Stimulated activated CD4-positive, alpha-beta T cell treated with anti-CD3 and anti-CD28 coated beads, Interleukin-12 subunit alpha, Interleukin-12 subunit beta, amount 100 ng/mL, for 4 hours (primary cell): ENCODE measurements at places on chromosomes 3 and 15.

DNA sequence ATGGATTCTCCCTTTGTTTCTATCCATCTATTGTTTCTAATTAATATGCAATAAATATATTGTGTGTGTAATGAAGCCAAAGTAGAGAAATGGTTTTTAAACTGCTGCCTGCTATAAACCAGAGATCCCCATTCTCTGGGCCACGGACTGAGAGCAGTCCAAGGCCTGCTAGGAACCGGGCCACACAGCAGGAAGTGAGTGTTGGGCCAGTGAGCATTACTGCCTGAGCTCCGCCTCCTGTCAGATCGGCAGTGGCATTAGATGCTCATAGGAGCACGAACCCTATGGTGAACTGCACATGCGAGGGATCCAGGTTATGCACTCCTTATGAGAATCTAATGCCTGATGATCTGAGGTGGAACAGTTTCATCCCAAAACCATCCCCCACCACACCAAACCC, 85.2 kb upstream of the POMGNT2 start:
- DNase-seq: no peak

- peak; percentile 69 for DNase-seq
Observed at GRCh38 chr3:18425641-18426257, 610 bp upstream of the SATB1 start.

- no peak for DNase-seq
Observed at GRCh38 chr3:127488141-127488672, 102.3 kb downstream of the TPRA1 start.

DNA sequence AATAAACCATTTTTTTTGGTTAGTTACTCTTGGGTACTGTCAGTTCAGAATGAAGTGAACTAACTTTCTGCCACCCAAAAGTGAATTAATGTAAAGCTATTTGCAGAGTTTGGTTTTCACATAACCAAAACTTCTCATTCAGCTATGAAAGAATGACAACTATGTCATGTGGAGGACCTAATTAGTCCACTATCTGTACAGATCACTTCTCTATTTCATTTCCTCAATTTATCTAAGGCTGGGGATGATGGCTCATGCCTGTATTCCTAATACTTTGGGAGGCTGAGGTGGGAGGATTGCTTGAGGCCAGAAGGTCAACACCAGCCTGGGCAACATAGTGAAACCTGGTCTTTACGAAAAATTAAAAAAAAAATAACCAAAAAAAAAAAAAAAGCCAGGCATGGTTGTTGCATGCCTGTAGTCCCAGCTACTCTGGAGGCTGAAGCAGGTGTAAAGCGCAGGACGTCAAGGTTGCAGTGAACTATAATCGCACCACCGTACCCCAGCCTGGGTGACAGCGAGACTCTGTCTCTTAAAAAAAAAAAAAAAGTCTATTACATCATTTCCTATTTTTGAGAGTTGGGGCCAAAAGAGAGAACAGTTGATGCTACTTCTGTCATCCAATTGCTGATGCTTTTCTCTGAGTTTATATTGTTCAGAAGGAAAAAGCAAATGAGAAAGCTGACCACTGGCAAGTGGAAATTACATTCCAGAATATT, 8.7 kb downstream of the HYPK start:
- no peak for DNase-seq

DNA sequence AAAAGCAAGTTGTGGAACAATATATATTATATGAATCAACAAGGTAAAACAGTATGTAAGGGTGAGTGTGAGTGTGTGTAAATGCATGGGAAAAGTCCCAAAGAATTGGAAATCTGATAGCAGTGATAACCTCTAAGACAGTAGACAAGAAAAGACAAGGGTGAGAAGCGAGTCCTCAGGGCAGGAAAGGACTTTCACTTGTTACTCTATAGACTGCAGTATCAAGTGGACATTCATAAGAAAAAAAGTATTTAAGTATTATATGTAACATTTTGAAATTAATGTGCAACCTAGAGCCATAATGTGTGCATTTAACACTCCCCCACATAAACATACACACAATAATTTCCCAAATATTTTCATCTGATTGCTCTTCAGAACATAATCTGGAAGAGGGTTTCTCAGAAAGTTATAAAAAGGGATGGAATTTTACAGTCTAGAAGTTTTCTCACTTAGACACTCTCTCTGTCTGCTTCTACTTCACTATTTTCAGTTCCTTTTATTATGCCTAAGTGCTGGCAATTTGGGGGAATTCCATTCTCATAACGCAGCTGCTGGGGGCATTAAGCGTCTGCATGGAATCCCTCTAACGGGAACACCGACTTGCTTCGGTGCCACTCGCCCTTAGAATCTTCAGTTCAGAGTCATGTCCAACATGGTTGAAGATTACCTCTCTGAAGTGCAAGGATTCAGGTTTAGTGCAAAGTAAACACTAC, 50.0 kb upstream of the CDIN1 start:
- DNase-seq: no peak

- no peak for DNase-seq
Observed at GRCh38 chr3:71652781-71653413, 69.4 kb upstream of the FOXP1 start.

- no peak for DNase-seq
Observed at GRCh38 chr3:149393345-149394160, 16.1 kb upstream of the TM4SF1 start.

DNA sequence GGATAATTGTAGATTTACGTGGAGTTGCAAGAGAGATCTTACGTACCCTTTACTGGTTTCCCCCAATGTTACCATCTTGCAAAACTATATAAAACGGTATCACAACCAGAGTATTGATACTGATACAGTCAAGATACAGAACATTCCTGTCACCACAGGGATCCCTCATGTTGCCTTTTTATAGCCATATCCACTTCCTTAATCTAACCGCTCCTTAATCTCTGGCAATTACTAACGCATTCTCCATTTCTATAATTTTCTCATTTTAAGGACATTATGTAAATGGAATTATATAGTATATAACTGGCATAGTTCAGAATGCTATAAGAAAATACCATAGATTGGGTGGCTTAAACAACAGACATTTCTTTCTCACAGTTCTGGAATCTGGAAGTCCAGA, 61.1 kb downstream of the SEC22A start:
- DNase-seq: no peak

- no peak for DNase-seq
Observed at GRCh38 chr15:90412356-90413194, 24.5 kb downstream of the IQGAP1 start.

DNA sequence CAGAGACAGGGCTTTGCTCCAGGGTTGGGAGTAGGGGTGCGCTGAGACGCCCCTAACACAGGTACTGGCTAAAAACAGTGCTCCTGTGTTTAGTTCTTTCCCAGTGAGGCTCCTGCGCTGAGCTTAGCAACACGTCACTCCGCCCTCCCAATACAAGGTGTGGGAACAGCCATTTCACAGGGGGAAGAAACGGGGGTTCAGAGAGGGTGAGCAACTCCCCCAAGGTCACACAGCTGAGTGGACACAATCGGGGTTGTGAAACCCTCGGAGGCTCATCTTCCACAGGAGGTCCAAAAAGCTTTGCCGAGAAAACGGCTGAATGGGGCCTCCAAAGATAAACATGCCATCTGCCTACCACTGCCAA, 628 bp downstream of the PRRT3 start:
- DNase-seq: no peak
